ENCODE measurements at places on chromosomes 16 and 17.

- no peak for DNase-seq
These were observed 31.5 kb downstream of the USP43 start for GRCh38 chr17:9676820-9677310.

- no peak for DNase-seq
These were observed 1.9 kb upstream of the PLEKHG4 start for GRCh38 chr16:67277294-67277998.

- DNase-seq = no peak
These were observed at the start of gene PIK3R5 for GRCh38 chr17:8965394-8966168. Gene PIK3R5 (minus strand): TSS chr17:8965707. CDS start chr17:8911494, 54,213 bp downstream.

DNA sequence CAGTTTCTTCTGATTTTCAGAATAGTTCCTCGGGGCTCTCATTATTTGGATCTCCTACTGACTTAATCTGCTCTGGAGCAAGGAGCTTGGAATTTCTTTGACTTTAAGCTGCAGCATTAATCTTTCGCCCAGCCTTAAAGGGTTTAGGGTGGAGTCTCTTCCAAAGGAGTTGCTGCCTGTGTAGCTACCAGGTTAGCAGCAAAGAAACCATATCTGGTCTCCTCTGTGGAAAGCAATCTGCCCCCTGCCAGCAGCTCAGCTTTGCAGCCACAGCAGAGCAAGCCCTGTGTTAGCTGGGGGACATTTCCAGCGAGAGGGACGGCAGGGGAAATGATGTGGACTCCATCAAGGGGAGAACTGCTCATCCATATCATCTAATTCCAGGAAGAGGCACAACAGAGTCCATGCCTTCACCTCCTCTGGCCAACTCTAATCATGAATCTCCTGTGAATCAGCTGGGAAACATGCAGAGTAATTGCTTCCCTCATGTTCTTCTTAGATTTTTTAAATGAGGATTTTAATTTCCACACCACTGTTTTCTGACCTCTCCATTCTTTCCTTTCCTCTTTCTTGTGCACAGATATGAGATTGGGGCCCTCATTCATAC lies 827.6 kb upstream of the CA10 start:
- no peak for DNase-seq

DNA sequence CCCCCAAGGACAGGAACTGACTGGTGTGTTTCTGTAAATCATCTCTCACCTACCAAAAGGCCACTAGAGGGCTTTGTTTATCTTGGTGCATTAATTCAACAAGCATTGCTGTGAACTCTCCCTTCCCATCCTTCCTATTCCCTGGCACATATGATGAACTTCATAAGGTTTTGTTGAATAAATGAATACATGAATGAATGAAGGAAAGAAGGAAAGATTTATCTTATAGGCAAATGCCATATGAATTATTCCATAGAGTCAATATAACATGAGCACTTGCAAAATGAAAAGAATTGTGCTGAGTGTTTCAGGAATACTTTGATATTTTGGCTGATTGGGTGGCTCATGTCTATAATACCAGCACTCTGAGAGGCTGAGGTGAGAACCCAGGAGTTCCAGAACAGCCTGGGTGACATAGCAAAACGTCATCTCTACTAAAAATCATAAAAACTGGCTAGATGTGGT lies 4.3 kb downstream of the SPDYE4 start:
- DNase-seq = no peak

All from putamen (tissue), 1 donor.